Dermis blood vessel endothelial cell (primary cell): ENCODE measurements at places on chromosomes 7 and 10.

DNA sequence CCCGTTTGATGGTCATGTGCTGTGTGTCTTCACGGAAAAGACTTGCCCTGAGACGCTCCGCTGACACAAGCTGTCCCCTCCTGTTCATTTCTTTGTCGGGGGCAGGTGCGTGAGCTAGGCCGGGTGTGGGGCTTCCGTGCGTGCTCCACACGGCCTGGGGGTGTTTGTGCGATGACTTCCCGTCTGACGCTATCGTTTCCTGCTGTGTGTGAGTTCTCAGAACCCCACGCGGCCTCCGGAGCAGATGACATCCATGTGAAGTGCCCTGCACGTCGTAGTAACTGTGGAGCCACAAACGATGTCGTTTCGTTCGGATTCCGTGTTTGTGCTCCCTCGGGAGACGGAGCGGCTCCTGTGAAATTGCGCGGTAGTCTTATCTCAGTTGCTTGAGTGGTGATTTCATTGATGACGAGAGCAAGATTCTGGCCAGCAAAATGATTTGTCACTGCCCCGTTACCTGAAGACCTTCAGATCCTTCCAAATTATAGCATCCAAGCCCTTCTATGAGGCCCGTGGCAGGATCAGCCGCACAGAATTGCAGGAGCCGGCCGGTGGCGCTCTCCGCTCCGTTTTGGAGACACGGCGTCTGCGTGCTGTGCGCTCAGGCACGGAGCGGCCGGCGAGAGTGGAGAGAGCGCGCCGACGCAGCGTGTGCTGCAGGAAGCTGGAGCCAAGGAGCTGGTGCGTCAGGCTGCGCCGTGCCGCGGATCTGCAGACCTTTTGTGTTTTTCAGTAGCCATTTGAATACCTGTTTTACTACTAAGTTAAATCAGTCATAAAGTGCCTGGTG is 94.9 kb downstream of the NKX6-2 start:
- DNase-seq: no peak

GRCh38 chr10:121553511-121554264 is 44.6 kb downstream of the FGFR2 start:
- DNase-seq: no peak

- no peak for DNase-seq
Measured at GRCh38 chr10:44706745-44707144, 204.4 kb upstream of the TMEM72 start.

- DNase-seq: no peak
Measured at GRCh38 chr10:71659111-71659634, 60.4 kb downstream of the C10orf105 start.

DNA sequence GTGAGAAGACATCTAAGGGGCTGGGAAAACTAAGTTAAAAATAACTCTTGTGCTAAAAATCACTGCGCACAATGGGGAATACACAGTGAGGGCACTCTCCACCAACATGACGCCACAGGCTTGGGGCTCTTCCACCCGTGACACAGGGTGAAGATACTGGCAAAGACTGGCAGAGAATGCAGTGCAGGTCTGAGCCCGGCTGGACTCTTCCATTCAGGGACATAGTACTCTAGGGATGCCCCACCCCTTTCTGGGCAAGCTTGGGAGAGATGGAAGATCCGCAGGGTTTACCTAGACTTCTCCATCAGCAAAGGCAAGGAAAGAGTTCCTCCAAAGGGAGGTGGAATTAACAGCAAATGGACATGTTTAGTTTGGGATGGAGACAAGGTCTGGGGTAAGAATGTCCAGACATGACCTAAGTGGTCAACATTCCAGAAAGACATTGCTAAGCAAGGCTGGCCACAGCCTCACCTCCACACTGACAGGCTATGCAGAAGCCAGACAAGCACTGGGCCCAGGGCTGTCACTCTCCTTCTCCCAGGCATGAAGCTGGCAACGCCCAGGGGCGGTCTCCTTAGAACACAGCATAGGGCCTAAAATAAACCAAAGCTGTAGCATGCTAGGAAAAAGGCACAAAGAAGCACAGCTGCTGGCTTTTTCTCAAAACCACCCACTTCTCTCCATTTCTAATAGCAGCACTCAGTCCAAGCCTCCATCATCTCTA is 28.1 kb downstream of the XPNPEP1 start:
- no peak for DNase-seq

- DNase-seq: no peak
Measured at GRCh38 chr10:122561792-122562191, 1.2 kb downstream of the DMBT1 start.

DNA sequence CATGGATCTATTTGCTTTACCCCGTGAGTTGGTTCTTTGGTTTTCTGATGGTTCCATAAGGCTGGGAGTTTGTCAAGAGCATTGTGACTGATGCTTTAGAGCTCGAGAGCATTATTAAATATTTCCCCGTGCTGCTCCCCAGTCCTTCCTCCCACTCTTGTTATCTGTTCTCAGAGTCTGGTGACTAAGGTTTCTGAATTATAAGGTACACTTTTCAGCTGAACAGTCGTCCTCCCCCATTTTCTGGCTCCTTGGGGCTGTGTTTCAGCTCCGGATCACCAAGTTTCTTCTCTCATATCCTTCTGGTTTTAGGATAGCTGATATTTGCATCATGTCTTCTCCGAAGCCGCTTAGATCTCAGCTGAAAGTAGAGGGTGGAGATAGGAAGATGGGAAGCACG is 57.8 kb upstream of the CACNB2 start:
- DNase-seq: no peak

DNA sequence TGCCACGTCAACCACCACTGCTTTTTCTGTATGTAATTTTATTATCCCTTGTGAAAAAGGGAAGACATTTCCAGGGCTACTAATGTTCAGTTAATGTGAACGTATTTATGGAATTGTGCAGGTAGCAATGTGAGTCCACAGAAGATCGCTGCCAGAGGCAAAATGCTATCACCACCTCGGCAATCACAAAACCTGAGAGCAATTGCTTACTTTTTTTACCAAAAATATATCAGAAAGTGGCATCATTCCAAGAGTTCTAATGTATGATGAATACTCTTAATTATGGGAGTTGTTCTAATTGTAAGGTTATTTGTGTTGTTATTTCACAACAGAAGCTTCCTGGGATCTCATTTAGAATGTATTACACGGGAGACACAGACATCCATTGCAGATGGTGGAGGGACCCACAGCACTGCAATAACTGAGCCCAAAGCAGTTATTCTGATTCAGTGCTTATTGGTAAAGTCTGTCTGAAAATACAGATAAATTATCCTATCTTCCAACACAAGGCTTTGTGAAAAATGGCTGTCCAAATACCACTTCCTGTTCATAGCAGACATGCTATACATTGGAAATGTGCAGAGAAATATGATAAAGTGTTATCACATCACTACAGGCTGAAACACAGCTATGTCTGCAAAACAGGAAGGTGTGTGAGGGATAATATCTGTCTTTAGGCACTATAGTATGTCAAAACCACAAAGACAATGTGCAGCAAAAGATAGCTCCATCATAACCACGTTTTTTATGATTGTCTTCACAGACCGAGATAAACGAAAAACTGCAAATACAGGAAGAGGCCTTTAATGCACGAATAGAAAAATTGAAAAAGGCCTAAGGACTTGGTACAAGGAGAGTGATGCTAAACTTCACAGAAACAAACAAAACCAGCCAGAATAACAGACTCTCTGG is 102.7 kb downstream of the CABCOCO1 start:
- DNase-seq: no peak

- no peak for DNase-seq
Measured at GRCh38 chr10:11783558-11783865, 39.6 kb upstream of the PROSER2 start.
